ENCODE measurements at places on chromosomes 1 and 21.

- DNase-seq = no peak
These were observed 87.1 kb upstream of the DISP3 start for GRCh38 chr1:11391886-11392285.

DNA sequence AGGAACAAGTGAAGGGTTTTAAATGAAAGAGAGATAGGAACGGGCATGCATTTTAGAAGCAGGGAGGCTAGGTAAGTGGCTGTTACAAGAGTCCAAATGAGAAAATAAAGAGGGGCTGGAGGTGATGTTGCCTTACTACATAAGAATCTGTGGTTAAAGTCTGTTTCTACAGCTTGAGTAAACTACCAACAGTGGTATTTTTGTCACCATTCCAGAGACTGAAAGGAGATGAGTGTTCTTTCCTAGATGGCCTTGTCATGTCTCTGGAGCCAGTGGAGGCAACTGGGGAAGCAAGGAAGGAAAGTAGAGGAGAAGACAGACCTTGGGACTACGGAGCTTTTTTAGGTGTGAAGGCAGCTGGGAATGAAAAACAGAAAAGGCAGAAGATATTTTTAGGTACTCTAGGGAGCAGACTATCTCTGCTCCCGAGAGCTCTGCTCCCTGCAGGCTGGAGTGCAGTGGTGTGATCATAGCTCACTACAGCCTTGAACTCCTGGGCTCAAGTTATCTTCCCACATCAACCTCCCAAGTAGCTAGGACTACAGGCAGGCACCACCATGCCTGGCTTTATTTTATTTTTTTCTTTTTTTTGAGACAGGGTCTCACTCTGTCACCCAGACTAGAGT, 12.2 kb downstream of the HDAC1 start:
- DNase-seq = no peak

DNA sequence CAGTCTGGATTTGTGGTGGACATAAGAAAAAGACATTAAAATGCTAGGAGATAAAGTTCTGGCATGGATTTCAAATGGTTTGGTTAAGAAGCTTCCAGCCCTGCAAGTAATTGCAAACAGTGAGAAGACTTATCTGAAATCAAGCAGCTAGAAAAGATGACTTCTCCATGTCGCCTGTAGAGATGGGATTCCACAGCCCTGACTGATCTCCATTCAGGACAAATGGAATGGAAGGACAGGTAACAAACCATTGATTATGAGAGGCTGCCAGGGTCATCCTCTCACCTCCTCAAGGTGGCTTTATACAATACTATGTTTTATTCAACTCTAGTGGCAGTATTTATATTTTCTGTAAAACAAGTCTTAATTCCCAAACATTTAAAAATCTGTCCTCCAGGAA, 237.9 kb downstream of the HLX start:
- DNase-seq = no peak

DNA sequence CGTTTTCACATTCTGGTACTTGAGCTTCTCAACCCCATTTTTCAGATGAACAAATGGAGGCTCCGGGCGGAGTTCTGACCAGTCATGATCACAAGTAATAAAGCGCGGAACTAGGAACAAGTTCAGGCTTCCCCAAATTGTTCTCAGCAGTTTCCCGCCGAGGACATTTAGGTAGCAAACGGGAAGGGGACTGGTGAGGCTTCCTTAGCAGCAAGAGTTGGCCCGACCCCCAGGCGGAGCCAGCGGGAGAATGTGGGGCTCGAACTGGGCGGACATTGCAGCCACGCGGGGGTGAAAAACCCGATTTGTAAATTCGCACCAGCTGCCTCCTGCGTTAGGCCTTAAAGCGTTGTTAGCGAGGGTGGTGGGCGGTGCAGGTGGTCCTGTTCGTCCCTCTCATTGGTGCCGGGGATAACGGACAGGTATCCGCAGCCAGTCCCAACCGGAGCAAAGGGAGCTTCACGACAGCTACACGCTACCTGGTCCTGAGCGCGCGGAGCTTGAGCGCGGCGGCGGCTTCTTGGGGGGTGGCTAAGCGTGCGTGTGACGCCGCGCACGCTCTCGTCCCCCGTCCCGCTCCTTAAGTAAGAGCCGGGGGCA, 15.3 kb downstream of the SEMA6C start:
- no peak for DNase-seq

- DNase-seq = no peak
These were observed 4.5 kb downstream of the TBX15 start for GRCh38 chr1:118983558-118984041.

- DNase-seq = peak; percentile 18
These were observed 94.8 kb upstream of the KIAA0040 start for GRCh38 chr1:175287377-175287776.

- DNase-seq = no peak
These were observed 4.6 kb downstream of the PRXL2B start for GRCh38 chr1:2591233-2591580.

- no peak for DNase-seq
These were observed 605.8 kb upstream of the ADAMTS5 start for GRCh38 chr21:27572696-27573095.

DNA sequence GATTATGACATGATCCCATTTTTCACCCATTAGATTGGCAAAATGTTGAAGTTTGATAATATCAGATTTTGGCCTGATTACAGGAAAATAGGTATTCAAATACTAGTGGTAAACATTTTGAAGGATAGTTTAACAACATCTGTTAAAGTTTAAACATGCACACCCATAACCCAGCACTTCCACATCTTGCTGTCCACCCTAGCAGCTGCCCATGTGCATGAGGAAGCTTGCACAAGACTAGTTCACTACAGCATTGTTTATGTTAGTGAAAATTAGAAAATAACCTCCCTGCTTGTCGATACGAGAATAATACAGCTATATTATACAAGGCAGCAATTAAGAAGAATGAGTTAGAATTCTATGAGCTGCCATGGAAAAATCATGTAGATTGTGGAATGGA, 127.6 kb downstream of the C1orf21 start:
- DNase-seq = no peak

DNA sequence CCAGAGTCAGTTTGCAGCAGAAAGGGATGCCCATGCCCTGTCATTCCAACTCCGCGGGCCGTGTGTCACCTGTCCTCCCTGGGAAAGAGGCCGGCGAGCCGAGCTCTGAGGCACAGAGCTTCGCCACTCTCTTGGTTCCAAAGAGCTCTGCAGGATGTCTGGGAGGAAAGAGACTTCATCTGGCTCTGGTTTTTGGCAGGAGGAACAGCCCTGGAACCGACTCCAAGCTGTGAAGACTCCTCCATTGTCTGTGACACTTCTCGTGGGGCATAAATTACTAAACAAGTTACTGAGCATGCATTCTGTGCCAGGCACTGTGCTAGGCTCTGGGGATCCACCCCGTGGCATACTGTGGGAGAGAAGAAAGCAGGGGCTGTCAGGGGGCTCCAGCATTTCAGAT, 3.9 kb upstream of the FAM151A start:
- DNase-seq = no peak

DNA sequence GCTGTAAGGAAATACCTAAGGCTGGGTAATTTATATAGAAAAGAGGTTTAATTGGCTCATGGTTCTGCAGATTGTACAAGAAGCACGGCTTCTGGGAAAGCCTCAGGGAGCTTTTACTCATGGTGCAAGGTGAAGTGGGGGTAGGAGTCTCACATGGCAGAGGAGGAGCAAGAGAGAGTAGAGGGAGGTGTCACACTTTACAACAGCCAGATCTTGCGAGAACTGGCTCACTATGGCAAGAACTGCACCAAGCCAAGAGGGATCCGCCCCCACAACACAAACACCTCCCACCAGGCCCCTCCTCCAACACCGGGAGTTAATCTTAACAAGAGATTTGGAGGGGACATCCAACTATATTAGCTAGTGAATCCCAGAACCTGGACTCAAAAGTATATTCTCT, 135.4 kb upstream of the SOD1 start:
- DNase-seq = no peak

GRCh38 chr21:43325968-43326715, 100.8 kb downstream of the SIK1 start:
- no peak for DNase-seq

DNA sequence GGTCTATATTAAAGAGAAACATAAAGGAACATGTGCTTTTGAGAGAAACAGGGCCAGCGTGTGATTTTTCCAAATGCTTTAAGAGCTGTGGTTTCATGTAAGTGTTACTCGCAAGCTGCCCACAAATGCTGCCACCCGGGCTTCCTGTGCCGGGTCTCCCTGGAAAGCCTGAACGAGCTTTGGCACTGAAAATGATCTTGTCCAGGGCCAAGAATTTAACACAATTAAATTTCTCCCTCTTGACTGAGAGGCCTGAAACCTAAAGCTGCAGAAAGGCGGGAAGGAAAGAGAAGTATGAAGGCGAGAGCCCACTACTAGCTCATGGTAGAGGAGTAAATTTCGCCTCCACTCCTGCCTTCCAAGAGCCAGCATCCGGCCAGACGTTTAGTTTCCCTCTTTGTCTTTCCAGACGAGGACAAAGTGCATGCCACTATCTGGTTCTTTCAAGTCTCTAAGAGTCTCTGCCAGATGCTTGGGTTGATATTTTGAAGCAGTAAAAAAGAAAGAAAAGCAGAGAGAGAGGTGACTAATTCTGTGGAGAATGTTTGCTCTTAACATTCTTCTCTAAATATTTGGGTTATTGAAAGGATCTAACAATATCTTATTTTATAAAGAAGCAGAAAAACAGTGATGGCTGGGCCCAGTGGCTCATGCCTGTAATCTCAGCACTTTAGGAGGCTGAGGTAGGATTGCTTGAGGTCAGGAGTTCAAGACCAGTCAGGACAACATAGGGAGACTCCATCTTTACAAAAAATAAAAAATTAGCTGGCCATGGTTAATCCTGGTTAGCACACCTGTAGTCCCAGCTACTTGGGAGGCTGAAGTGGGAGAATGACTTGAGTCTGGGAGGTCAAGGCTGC, 100.0 kb upstream of the HNRNPU start:
- peak; percentile 33 for DNase-seq

- DNase-seq = no peak
These were observed 366.7 kb upstream of the PROX1 start for GRCh38 chr1:213621077-213621476.

GRCh38 chr21:37008724-37009123, 2.2 kb downstream of the RIPPLY3 start:
- no peak for DNase-seq

GRCh38 chr1:227900571-227901051, 47.1 kb downstream of the WNT9A start:
- DNase-seq = no peak

- DNase-seq = no peak
These were observed 3.7 kb upstream of the JAM2 start for GRCh38 chr21:25635310-25635709.

DNA sequence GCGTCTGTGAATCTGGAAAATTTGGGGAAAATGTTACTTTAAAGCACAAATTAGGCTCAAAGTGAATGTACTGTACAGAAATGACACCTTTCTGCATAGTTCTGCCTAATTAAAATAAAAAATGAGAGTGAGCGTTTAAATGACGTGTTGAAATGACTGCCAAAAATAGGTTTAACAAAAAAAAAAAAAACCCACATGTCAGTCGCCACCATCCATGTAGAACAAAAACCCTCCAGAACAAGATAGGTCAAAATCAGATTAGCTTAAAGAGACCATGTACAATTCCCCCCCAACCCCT, 745 bp downstream of the PARP1 start:
- DNase-seq = no peak

GRCh38 chr1:239833723-239834122, 258.0 kb upstream of the FMN2 start:
- DNase-seq = peak; percentile 29

DNA sequence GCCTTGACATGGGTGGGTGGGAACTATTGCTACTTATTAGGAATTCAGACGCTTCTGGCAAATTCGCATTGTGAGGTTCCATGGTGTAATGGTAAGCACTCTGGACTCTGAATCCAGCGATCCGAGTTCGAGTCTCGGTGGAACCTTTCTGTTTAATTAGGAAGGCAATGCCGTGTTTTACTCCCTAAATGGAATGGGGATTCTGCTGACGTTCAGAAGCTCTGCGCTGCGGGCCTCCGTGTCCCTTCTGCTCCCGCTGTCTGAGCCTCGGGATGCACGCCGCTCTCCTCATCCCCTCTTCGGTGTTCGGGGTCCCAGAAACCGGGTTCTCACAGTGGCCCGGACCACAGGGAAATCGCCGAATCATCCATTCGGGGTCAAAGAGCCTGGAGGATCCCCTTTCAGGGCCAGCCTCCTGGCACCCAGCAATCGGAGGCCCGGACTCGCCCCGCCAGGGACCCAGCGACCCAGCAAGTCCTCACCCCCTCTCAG, 280.3 kb downstream of the FAM72C start:
- DNase-seq = no peak

DNA sequence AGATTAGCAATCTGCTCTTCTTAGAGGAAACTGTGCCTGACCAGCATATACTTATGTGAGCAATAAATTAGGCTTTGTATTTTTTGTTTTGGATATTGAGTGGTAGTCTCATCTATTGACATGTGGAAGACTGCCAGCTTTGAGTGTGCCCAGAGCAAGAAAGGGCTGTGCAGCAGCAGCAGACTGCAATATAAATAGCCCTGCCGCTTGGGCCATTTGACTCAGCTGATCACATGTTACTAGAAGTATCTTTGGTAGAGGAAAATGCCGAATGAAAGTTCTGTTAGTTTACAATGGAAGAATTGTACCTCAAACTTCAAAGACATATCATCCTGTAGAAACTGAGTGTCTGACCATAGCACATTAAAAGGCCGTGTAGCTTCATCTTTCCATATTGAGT, 9.1 kb upstream of the PSMB2 start:
- DNase-seq = no peak

DNA sequence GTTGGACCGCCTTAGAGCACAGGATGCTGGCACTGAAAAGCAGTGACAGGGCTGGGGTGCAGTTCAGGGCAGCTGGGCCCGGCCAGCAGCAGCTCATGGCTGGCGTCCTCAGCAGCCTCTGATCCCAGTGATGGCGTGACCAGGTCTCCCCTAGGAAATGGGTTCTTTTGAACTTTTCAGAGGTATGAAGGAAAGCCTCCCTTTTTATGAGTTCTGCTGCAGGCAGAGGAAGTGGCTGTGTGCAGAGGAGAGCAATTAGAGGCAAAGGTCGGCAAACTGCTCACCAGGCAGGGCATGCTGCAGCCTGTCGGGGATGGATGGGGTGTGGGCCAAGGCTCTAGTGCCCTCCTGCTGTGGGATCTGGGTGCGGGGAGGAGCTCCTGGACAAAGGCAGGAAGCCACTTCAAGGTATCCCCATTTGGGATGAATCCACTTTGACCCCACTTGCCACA, 45.6 kb upstream of the RAB4A start:
- DNase-seq = peak; percentile 87

GRCh38 chr1:203096566-203096965, 10.8 kb upstream of the MYOG start:
- DNase-seq = no peak

GRCh38 chr1:12039164-12039525, 19.8 kb downstream of the MIIP start:
- no peak for DNase-seq
